ENCODE measurements at places on chromosomes 11 and 22. TPM values are rescaled to one million over a fixed set of nuclear protein-coding genes. Genes with fewer than 3 reads are reported as not detected.
A peak's percentile ranks its signal among the peaks of the same experiment; 100 is the strongest.

DNA sequence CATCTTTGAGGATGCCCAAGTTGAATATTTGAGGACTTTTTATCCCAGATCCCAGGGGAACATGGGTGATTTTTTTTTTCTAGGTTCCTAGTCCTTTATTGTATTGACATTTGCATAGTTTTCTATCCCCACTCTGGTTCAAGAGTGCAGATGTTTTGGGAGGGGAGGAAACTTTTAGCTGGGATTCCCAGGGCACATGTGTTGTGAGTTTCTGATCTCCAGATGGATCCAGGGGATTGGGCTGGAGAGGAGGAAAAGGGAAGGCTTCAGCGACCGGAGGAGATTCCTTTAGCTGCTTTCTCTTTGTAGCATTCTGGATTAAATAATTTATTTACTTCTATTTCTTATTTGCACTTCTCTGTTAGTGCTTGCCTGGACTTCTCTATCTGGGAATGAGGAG, 14.7 kb upstream of the SORL1-AS1 start:
- peak overlapping the region; percentile 83 for H3K27ac ChIP-seq
- H3K4me1 ChIP-seq: peaks cover 44% of the 10 kb centered on the region
- no peaks in the 10 kb centered on the region for H3K36me3 ChIP-seq
- no peak for DNase-seq
- H3K27me3 ChIP-seq: no peaks in the 10 kb centered on the region

GRCh38 chr11:12876988-12877387, 132.1 kb upstream of the RASSF10 start:
- H3K27ac ChIP-seq: no peak overlapping the region
- H3K36me3 ChIP-seq: no peaks in the 10 kb centered on the region
- H3K27me3 ChIP-seq: no peaks in the 10 kb centered on the region
- H3K4me3 ChIP-seq: no peak overlapping the region
- no peaks in the 10 kb centered on the region for H3K4me1 ChIP-seq

DNA sequence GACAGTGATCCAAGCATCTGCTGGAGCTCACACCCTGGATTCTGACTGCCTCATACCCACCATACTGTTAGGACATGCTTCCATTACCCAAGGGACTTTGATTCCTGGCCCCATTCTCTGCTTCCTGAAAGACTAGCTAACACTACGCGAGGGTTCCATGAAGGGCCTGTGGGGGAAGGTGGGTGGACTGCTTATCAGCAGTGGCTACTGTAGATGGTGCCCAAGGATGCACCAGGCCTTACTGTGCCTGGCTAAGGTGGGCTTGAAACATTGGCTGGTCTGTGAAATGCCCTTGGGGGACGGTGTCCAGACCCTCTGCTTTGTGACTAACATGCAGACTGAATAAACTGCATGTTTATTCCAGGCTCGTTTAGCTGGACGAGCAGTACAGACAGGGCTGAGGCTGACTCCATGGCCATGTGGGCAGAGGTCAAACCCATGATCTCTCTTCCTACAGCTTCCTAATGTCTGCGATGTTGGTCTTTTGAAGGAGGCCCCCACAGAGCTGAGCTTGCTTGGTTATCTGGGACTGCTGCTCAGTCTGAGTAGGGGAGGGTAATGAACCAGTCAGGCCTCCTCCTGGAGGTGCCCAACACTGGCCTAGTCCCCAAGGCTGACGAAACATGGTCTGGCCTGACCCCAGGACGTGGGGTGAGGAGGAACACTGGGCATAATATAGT, 48.3 kb upstream of the PHOX2A start:
- H3K4me3 ChIP-seq: no peak overlapping the region
- peaks cover 21% of the 10 kb centered on the region for H3K36me3 ChIP-seq
- H3K27ac ChIP-seq: no peak overlapping the region
- H3K4me1 ChIP-seq: no peaks in the 10 kb centered on the region
- no peaks in the 10 kb centered on the region for H3K27me3 ChIP-seq

GRCh38 chr11:85810871-85811611, at the start of gene SYTL2:
Gene SYTL2 (minus strand): TSS chr11:85811141. CDS start chr11:85757725, 53,416 bp downstream.
- H3K4me3 ChIP-seq: peak within 1 kb of the TSS; percentile 93
- H3K27ac ChIP-seq: peak within 1 kb of the TSS; percentile 19
- H3K36me3 ChIP-seq: no peaks in the 10 kb centered on the region
- no peak for DNase-seq
- H3K4me1 ChIP-seq: peaks cover 11% of the 10 kb centered on the region

GRCh38 chr11:11261629-11262028, 91.4 kb downstream of the CSNK2A3 start:
- no peaks in the 10 kb centered on the region for H3K36me3 ChIP-seq
- H3K4me1 ChIP-seq: no peaks in the 10 kb centered on the region
- no peaks in the 10 kb centered on the region for H3K27me3 ChIP-seq
- H3K4me3 ChIP-seq: no peak overlapping the region
- no peak for DNase-seq
- H3K27ac ChIP-seq: no peak overlapping the region

DNA sequence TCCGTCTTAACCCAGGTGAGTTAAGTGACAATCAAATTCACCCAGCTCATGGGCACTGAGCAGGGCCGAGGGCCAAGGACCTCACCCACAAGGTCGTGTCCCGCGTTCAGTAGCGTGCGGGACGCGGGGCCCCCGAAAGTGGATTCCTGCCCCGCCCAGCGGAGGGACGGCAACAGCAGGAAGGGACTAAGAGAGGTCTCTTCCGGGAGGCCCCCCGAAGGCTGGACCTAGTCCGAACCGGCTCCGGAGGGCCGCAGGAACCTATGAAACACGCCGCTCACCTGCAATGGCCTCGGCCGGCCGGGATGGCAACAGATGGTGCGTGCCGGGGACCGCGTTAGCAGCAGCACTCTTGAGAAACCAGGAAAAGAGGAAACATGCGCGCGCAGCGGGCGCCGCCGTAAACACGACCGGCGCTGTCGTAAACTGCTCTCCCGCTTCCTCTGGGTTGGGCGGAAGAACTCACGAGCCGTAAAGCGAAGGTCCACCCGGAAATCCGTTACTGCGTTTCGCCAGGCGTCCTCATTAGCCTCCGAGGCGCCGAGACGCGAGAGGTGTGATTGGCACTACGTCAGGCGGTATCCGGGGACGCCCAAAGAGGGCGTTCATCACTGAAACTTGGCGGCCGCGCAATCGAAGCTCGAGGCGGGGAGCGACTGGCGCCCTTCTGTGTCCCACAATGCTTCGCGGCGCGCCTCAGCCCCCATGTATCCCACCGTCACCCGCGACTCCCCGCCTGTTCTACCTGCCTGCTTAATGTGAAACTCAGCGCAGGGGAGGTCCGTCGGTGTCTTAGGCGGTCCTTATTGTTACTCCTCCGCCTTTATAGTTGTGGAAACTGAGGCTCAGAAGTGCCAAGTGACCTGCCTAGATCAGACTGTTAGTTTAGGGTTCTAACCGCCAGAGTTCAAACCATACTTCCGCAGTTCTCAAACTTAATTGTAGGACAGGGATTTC, at the start of gene EIF3D:
TSS of gene EIF3D (minus strand) at position 372 of the 957 bp plus-strand sequence. CDS start 3,045 bp downstream, outside the sequence.
- no peaks in the 10 kb centered on the region for H3K4me1 ChIP-seq
- H3K36me3 ChIP-seq: peaks cover 22% of the 10 kb centered on the region
- H3K4me3 ChIP-seq: peak within 1 kb of the TSS; percentile 80
- no peaks in the 10 kb centered on the region for H3K27me3 ChIP-seq
- peak; percentile 95 for DNase-seq

DNA sequence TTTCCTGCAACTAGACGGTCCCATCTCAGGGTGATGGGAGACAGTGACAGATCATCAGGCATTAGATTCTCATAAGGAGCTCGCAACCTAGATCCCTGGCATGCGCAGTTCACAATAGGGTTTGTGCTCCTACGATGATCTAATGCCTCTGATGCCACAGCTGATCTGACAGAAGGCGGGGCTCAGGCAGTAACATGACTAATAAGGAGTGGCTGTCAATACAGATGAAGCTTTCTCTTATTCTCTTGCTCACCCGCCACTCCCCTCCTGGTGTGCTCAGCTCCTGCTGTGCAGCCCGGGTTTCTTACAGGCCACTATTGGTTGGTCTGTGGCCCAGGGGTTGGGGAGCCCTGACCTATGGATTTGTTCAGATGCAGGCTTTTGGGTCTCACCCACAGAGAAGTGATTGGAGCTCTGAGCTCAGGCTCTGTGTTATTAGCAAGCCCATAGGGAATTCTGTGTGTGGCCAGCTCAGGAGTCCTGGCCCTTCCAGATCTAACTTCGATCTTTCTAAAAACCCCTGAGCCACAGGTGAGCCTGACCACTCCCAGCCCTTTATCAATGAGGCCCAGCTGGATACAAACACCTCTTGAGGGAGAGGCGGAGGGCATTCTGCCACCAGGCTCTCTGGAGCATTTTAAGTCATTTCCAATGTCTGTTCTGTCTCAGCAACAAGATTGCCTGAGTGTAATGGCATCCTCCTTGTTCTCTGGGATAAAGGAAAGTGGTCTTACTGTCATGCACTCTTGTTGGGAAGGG, 351.8 kb downstream of the BUD13 start:
- H3K36me3 ChIP-seq: no peaks in the 10 kb centered on the region
- no peak for DNase-seq

DNA sequence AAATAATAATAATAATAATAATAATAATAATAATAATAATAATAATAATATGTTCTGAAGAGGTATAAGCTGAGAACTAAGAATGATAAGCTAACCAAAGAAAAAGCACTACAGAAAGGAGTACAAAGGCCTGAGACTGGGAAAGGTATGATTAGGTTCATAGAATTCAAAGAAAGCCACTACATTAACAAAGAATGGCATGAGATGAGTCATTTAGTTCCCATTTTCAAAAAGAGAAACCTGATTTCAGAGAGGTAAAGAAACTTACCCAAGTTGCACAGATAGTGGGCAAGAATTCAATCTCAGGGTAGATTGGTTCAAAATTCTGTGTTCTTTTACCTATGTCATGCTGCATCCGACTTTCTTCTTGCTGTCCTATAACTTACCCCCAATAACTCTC, 350.9 kb downstream of the TTC28 start:
- H3K27ac ChIP-seq: no peak overlapping the region
- no peak for DNase-seq
- no peaks in the 10 kb centered on the region for H3K27me3 ChIP-seq
- peaks cover 38% of the 10 kb centered on the region for H3K4me1 ChIP-seq

DNA sequence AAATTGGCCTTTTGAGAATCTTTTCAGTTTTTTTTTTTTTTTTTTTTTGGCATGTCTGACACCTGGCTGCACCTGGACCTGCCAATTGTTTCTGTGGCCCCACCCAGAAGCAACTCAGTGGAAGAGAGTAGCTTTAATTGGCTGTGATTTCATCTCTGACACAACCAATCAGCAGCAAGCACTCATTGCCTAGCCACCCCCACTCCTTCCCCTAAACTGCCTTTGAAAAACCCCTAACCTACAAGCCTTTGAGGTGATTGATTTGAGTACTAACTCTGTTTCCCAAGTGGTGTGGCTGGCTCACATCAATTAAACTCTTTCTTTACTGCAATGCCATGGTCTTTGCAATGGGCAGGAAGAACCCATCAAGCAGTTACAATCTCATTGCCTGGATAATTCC, 98.2 kb upstream of the CHORDC1 start:
- no peaks in the 10 kb centered on the region for H3K4me1 ChIP-seq
- peaks cover 6% of the 10 kb centered on the region for H3K27me3 ChIP-seq
- H3K36me3 ChIP-seq: no peaks in the 10 kb centered on the region
- H3K27ac ChIP-seq: no peak overlapping the region
- H3K4me3 ChIP-seq: no peak overlapping the region

DNA sequence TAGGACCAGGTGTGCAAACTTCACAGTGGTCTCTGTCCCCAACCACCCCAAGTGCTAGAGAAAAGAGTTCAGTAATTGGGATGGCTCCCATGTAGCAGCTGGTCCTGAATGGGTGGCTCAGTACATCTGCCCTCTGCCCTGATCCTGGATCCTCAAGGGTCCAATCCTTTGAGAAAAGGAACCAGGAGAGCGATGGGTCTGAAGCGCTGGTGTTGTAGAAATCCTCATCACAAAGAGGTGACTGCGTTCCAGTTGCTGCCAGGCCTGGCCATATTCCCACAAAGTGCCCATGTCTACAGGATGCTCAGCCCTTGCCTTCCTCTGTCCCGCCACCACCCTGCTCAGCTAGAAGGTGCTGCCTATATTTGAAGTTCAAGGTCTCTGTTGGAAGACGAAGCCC, 6.2 kb upstream of the C22orf39 start:
- H3K4me1 ChIP-seq: no peaks in the 10 kb centered on the region
- H3K27ac ChIP-seq: no peak overlapping the region
- peaks cover 44% of the 10 kb centered on the region for H3K36me3 ChIP-seq
- H3K27me3 ChIP-seq: no peaks in the 10 kb centered on the region
- H3K4me3 ChIP-seq: no peak overlapping the region

DNA sequence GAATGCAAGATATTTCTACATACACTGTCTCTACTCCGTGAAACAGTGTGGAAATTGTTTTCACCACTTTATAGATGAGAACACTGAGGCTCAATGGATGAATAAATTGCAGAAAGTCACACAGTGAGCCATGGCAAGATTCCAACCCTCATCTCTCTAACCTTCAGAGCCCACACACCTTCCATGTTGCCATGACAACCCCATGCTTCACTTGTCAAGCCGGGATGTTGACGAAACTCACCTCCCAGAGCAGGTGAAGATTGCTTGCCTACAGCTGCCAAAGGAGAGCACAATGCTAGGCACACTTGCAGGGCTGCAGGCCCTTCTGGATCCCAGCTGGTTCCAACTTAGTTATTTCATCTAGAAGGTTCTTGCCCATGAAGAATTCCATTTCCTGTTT, 71.4 kb upstream of the SEZ6L start:
- H3K4me3 ChIP-seq: no peak overlapping the region
- no peaks in the 10 kb centered on the region for H3K27me3 ChIP-seq
- no peak overlapping the region for H3K27ac ChIP-seq
- H3K36me3 ChIP-seq: no peaks in the 10 kb centered on the region
- H3K4me1 ChIP-seq: no peaks in the 10 kb centered on the region
- DNase-seq: no peak

GRCh38 chr11:35036639-35037038, 102.3 kb upstream of the CD44 start:
- no peaks in the 10 kb centered on the region for H3K36me3 ChIP-seq
- no peaks in the 10 kb centered on the region for H3K27me3 ChIP-seq
- H3K4me3 ChIP-seq: no peak overlapping the region
- H3K27ac ChIP-seq: no peak overlapping the region
- no peaks in the 10 kb centered on the region for H3K4me1 ChIP-seq

- H3K4me1 ChIP-seq: no peaks in the 10 kb centered on the region
- H3K4me3 ChIP-seq: no peak overlapping the region
- H3K36me3 ChIP-seq: peaks cover 3% of the 10 kb centered on the region
- no peaks in the 10 kb centered on the region for H3K27me3 ChIP-seq
These were observed 34.8 kb downstream of the EFCAB6 start for GRCh38 chr22:43777286-43777685.

- H3K27me3 ChIP-seq: no peaks in the 10 kb centered on the region
These were observed 4.1 kb downstream of the KRTAP5-3 start for GRCh38 chr11:1604181-1604580.

EIF3D gene
- 250 TPM for total RNA-seq

C11orf86 gene
- total RNA-seq: not detected

DDI1 gene
- not detected for total RNA-seq

SMTNL1 gene
- not detected for total RNA-seq

CD3E gene
- 1.1 TPM for total RNA-seq

PTGDR2 gene
- 0.68 TPM for total RNA-seq

NCR3LG1 gene
- 9.7 TPM for total RNA-seq
